ENCODE measurements at places on chromosomes 12 and 14.
A peak's percentile ranks its signal among the peaks of the same experiment; 100 is the strongest.

GRCh38 chr12:1924996-1925683 lies 6.7 kb upstream of the CACNA2D4 start:
- DNase-seq = no peak

DNA sequence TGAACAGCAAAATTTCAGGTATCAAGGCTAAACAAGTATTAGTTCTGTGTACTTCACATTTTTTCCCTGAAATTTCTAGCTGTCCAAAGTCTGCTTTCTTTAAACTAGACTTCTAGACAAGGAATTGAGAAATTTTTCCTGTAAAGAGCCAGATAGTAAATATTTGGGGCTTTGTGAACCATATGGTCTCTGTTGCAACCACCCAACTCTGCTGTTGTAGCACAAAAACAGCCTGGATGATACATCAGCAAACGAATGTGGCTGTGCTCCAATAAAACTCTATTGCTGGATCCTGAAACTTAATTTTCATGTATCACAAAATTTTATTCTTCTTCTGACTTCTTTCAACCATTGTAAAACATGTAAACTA lies 96.0 kb upstream of the SLC38A4 start:
- no peak for DNase-seq

DNA sequence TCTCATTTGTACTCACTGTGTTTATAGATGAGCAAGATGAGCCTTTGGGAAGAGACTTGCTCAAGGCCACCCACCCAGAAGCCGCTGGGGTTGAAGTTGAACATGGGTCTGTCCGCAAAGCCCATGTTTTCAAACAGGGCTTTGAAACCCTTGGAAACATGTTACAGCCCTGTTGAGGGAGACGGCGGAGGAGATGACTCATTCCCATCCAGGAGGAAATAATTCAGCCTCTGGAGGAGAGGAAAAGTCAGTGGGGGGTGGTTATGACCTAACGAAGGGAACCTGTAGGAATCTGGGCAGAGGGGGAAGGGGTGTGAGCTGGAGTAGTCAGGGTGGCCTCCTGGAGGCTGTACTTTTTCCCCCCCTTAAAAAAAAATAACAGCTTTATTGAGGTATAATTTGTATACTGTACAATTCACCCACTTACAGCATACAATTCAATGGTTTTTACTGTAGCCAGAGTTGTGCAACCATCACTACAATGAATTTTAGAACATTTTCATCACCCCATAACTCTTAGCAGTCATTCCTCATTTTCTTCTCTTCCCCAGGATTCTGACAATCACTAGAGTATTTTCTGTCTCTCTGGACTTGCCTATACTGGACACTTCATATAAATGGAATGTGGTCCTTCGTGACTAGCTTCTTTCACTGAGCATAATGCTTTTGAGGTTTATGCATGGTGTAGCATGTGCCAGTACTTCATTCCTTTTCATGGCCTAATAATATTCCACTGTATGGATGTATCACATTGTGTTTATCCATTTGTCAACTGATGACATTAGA lies 1.9 kb upstream of the RIN3 start:
- no peak for DNase-seq

GRCh38 chr12:18690653-18691052 lies 47.2 kb downstream of the PLCZ1 start:
- no peak for DNase-seq

DNA sequence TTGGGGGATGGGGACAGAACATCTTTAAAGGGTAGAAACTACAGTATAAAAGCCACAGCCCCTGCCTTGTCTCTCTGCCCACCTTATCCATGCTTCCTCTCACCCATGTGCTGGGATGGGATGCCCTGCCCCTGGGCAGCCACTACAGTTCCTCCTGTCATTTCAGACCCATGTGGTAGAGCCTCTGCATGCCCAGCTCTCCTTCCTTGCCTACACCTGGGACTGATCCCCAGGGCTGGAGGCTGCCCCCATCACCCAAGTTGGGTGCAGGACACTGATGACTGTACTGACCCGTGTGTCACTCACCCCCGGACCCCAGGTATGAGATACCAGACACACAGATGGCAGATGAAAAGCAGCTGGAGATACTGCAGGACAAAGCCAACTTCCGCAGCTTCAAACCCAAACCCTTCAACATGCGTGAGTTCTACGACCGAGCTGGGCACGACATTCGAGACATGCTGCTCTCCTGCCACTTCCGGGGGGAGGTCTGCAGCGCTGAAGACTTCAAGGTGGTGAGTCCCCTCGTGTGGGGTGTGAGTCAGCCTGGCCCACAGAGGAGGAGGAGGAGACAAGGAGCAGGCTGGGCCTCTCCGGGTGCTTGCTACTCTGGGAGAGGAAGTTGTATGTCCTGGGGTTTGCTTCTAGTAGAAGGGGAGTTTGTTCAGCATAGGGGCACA lies 2.2 kb downstream of the ASIC1 start:
- DNase-seq = peak; percentile 23

DNA sequence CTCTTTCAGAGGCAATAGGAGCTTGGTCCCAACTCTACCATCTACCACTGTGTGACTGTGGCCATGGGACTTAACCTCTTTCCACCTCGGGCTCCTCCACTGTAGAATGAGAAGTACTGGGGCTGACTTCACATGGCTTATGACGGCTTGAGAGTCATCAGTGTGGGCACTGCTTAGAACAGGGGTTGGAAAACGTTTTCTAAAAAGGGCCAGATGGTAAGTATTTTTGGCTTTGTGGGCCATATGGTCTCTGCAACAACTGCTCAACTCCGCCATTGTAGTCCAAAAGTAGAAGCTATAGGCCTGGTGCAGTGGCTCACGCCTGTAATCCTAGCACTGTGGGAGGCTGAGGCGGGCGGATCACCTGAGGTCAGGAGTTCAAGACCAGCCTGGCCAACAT lies 69.2 kb upstream of the LTA4H start:
- DNase-seq = no peak

DNA sequence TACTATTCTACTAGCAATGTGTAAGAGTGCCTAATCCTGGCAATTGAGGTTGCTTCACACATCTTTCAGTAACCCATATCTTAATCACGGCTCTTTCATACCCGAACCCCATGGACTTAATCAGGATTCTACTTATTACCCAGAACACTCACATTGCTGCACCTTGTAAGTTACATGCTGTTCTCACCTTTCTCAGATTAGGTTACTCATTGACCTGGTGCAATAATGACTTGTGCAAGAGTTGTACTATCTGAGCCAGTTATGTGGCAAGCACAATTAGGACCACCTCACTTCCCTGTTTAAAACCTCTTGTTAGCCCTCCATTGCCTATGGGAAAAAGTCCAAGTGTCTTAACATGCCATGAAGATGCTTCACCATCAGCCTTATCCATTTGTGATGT lies 306.7 kb upstream of the E2F7 start:
- no peak for DNase-seq

Data from stimulated activated CD8-positive, alpha-beta memory T cell treated with anti-CD3 and anti-CD28 coated beads, Interleukin-4, amount 100 ng/mL, for 1 hour (primary cell).